Lung (tissue), 17 donors: ENCODE measurements at places on chromosomes 1 and 21.

- no peak for DNase-seq
Measured at GRCh38 chr1:38328278-38329035, 281.9 kb upstream of the POU3F1 start.

- DNase-seq, result no peak
Measured at GRCh38 chr1:116721039-116721405, 33.2 kb upstream of the CD2 start.

DNA sequence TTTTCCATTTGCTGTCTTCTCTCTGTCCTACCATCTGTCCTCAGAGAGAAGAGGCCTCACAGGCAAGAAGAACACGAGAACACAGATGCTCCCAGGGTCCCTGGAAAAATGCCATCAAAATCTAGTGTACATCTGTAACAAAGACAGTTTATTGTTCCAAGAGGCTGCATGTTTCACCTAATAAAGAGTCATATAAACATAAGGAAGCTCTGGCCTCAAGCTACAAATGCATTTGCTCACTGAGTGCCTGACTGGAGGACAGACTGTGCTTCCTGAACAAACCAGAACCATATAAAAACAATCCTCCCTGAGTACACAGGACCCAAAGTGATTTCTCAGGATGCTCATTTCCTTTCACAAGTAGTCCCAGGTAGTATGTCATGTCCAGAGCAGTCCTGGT is 76.3 kb upstream of the SLC44A3 start:
- peak; percentile 34 for DNase-seq

GRCh38 chr1:31243501-31244286 is 4.0 kb upstream of the NKAIN1 start:
- no peak for DNase-seq

DNA sequence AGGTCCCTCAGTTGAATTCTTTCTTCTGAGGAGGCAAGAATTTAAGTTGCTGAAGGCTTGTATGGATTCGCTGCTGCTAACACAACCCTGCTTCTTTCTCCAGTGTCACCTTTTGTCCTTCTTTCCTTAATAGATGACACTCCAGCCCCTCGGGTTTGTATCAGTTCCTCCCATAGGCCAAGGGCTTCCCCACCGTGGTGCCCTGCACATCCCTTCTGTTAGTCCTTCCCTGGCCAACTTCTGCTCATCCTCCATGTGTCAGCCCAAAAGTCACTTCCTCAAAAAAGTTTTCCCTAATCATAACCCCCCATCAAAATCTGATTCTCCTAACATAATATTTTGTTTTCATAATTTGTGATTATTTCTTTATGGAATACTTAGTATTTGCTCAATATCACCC is 190.4 kb downstream of the RHOU start:
- DNase-seq, result no peak

GRCh38 chr1:169117599-169117998 is 11.1 kb downstream of the ATP1B1 start:
- no peak for DNase-seq

GRCh38 chr1:109821221-109821669 is 57.5 kb upstream of the EPS8L3 start:
- DNase-seq, result no peak

DNA sequence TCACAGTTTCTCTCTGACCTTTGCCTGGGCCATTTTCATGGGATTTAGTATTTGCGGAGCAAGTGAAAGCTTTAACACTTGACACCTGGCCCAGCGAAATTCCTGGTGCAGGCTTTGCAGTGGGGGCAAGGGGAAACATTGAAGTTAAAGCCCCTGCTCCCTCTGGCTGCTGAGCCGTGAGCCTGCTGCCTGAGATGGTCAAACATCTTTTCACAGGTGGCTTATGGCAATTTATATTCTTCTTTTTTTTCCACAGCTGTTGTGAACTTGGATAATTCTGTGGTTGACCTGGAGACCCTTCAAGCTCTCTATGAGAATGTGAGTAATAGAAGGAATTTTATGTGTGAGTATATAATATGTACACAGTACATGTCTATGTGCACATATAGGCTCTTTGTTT is 202.9 kb downstream of the FMN2 start:
- no peak for DNase-seq

GRCh38 chr1:219126377-219126776 is 47.3 kb upstream of the LYPLAL1 start:
- DNase-seq, result peak; percentile 90

- DNase-seq, result no peak
Measured at GRCh38 chr1:151924691-151925587, 15.6 kb upstream of the THEM4 start.

DNA sequence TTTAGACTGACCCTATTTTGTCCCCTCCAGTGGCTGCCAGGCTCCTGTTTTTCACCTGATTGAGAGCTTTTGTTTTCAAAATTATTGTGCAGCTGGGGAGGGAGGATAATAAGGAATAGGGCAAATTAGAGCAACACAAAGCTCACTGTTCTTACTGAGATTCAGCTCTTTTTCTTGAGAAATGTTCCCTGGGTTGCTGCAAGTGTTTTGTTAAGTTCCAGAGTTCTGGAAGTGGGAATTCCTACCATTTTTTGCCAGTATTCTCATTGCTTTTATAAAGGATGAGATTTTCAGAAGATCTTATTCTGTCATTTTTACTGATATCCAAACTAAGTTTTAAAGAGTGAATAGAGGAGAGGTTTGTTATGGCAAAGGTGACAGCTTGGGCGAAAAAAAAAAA is 417.7 kb downstream of the SIPA1L2 start:
- no peak for DNase-seq

- DNase-seq, result no peak
Measured at GRCh38 chr1:107710005-107710404, 255.0 kb downstream of the VAV3 start.

GRCh38 chr1:21674957-21675356 is 5.8 kb upstream of the RAP1GAP start:
- DNase-seq, result no peak

- no peak for DNase-seq
Measured at GRCh38 chr1:83905315-83905907, 93.5 kb downstream of the TTLL7 start.

DNA sequence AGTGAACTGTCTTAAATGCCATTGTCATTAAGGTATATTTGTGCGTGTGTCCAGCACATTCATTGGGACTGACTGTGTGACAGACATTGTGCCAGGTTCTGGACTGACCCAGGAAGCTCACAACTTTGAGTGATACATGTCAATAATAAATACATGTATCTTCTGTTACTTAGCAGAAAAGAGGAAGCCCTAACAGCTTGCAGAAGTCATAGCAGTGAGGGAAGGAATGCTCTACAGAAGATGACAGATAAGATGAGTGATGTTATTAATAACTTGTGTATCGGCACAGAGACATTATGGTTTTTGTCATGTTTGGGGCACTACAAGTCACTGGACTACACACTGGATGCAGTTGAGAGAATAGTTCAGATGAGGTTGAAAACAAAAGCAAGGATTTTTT is 1.2 kb upstream of the SRSF11 start:
- no peak for DNase-seq

DNA sequence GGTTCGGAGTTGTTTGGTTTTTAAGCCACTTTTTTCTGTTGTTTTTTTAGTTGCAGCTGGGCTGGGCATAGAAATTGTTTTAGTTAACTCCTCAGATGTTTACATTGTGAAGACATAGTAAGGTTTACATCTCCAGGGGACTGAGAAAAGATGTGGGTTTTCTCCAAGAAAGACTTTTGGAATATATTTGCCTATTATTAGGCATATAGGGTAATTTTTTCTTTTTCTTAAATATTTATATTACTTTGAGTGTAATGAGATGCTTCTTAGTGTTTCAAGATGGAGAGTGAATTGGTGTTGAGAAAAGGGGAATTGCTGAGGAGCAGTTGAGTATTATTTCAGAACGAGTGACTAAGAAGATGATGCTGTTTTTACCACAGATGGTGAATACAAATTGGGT is 26.6 kb upstream of the PIGK start:
- no peak for DNase-seq

- DNase-seq, result peak; percentile 62
Measured at GRCh38 chr1:167416506-167416905, 101.8 kb downstream of the CD247 start.

GRCh38 chr1:20212685-20213331 is 26.5 kb upstream of the PLA2G2C start:
- DNase-seq, result peak; percentile 82

DNA sequence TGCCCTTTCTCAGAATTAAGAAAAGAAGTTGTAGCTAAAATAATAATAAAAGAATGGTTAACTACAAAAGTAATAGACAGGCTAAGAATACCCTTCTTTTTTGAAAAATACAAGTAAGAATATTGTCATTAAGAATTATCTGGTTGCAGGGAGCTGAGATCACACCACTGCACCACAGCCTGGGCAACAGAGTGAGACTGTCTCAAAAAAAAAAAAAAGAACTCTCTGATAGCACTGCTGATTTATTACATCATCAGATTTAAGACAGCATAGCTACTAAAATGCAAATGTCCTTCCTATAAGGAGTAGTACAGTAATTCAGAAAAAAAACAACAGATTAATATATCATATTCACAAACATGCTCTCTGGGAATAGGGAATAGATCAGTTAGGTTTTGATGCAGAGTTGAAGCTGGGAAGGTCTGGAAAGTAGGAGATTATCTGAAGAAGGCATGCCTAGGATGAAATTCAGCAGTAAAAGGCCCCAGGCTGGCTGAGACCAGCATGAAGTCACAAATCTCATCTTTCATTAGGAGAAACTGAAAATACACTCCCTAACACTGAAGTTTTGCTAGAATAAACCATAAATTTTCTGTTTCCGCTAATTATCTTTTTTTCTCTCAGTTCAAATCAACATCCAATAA is 30.7 kb upstream of the ANGPTL1 start:
- no peak for DNase-seq

- peak; percentile 27 for DNase-seq
Measured at GRCh38 chr1:52920791-52921291, 699 bp downstream of the ECHDC2 start.

GRCh38 chr21:27838573-27838972 is 871.7 kb upstream of the ADAMTS5 start:
- no peak for DNase-seq

GRCh38 chr1:202954057-202954745 is 3.9 kb downstream of the ADIPOR1 start:
- DNase-seq, result no peak

DNA sequence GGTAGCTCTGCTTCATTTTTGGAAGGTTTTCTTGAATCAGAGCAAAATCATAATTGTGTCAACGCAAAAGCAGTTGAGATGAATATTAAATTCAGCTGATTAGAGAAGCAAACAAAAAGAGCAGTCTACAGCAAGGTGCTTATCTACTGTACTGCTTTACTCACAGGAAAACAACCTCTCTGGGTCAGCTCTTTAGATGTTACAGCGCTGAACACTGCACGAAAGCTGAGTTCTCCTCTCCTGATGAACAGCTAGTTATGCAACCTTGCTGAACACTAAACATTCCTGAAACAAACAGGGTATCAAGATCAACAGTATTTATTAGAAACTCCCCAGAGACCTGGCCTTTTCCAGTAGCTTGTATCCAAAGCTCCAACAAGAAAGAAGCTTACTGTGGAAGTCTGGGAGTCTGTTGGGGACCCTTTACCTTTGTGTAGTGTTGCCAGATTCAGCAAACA is 41.3 kb downstream of the TBCE start:
- DNase-seq, result no peak

- no peak for DNase-seq
Measured at GRCh38 chr1:6909401-6909800, 124.1 kb downstream of the CAMTA1 start.

- no peak for DNase-seq
Measured at GRCh38 chr1:2460203-2460602, 15.9 kb upstream of the PLCH2 start.

DNA sequence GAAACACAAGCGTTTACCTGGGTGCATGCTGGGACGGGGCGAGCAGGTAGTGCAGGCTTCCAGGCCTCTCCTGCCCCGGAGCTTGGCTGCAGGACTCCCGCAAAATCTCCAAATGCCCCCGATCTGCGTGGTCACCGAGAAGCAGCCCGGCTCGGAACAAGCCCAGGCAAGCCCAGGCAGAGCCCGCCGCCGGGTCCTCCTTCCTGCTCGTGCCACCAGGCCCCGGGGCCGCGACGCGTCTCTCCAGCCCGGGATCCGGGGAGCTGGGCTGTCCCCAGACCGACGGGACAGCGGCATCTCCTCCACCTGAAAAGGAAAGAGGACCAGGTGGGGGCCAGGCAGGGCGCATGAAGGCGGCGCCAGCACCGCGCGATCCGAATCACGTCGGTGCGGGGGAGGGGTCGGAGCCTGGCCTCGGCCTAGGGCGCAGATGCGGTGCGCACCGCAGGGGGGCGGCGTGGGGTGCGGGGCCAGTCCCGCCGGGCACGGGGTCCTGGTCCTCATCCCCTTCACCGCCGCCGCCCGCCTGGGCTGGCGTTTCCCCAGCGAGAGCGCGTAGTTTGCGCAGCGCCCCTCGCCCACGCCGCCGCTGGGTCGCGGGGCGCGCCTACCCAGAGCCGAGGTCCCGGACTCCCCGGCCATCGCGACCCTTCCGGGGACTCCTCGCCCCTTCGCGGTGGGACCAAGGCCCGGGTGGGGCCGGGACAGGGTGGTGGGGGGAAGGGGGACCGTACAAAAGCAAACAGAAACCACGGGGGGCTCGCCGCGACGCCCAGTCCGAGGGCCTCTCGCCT is 52.4 kb upstream of the H6PD start:
- peak; percentile 51 for DNase-seq
